ENCODE measurements at places on chromosomes 5 and 9.

- DNase-seq = peak; percentile 96
Observed at GRCh38 chr5:172380987-172381643, 73.2 kb downstream of the SH3PXD2B start.

- DNase-seq = no peak
Observed at GRCh38 chr5:17315710-17316221, 98.3 kb downstream of the BASP1 start.

DNA sequence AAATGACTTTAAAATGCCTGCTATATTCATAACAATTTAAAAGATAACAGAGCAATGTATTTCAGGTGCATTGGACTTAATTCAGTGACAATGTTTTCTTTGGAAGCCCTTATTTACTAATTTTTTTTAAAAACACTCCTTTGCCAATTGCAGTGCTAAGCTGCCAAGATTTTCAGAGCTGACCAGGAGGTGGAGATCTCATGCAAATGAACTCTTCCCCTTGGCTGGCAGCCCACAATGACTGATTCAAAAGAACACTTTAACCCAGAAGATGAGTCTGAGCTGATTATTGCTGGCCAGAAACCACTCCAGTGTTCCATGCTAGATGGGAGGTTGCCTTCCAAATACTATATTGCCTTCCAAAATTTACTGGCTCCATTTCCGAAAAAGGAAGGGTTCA is 128.3 kb upstream of the CCNH start:
- peak; percentile 85 for DNase-seq

DNA sequence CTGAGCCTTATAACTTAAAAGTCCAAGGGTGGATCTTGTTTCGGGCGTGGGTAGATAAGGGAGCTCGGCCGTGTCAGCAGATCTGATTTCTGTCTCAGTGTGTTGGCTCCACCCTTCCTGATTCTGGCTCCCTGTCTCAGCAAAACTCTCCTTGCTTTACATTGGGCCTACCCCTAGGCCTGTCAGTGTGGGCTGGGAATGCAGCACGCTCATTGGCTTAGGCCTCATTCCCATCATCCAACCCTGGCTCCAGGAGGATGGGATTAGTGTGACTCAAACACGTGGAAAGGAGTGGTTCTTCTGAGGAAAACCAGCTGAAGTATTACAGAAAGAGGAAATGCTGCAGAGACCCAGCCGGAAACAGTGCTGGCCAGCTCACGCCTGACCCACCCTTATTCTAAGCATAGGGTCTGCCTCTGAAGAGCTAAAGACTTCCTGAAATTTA is 59.9 kb downstream of the ZFAND5 start:
- peak; percentile 57 for DNase-seq

- DNase-seq = no peak
Observed at GRCh38 chr9:22169243-22169642, 160.1 kb upstream of the CDKN2B start.

GRCh38 chr5:127060470-127060985 is 12.8 kb downstream of the C5orf63 start:
- DNase-seq = no peak

DNA sequence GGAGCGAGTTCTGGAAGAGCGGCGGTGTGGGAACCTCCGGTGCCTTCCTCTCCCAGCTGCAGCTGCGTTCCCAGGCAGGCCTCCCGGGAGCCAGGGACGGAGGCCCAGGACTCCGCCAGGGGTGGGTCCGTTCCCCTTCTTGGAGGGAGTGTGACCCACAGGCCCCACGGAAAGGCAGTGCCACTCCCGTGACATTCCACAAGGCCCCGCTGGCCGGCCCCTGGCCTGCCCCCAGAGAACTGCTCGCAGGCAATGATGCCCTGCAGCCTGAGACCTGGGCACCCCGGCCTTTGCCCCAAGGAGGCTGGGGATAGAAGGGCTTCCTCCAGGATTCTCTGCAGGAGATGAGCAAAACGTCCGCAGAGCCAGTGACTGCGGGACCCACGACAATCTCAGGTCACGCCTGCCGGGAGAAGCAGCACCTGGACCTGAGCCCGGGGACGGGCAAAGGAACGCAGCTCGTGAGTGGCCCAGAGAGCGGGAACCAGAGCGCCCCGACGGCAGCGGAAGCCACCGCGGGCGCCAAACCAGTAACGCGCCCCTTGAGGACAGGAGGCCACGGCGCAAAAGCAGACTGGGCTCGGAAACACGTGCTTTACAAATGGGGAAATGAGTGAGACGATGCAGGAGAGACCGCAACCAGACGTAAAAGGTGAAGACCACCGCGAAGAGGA is 9.3 kb downstream of the OBP2B start:
- peak; percentile 25 for DNase-seq

GRCh38 chr9:93620881-93621820 is 44.8 kb downstream of the PHF2 start:
- no peak for DNase-seq

Data from tongue (tissue), 3 donors.